ENCODE measurements at places on chromosomes 5 and 9.

- DNase-seq: peak; percentile 62
- H3K4me1 ChIP-seq: peaks cover 36% of the 10 kb centered on the region
Observed at GRCh38 chr9:131275332-131276093, 797 bp downstream of the FAM78A start.

DNA sequence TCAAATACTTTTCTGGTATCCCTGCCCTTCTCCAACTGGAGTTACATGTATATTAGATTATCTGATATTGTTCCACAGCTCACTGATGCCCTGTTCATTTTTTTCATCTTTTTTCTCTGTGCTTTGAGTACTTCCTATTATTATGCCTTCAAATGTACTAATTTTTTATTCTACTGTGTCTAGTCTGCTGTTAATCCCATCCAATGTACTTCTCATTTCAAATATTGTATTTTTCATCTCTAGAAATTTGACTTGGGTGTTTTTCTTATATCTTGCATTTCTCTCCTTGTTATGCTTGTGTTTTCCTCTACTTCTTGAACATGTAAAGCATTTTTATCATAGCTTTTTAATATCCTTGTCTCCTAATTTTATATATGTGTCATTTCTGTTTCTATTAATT is 41.6 kb upstream of the MYOT start:
- H3K4me1 ChIP-seq: no peaks in the 10 kb centered on the region
- H3K27ac ChIP-seq: no peak overlapping the region
- no peak for DNase-seq
- H3K4me3 ChIP-seq: no peak overlapping the region
- peaks cover 6% of the 10 kb centered on the region for H3K27me3 ChIP-seq

- DNase-seq: no peak
- H3K4me1 ChIP-seq: peaks cover 2% of the 10 kb centered on the region
- no peak overlapping the region for H3K4me3 ChIP-seq
- no peaks in the 10 kb centered on the region for H3K36me3 ChIP-seq
- H3K27ac ChIP-seq: no peak overlapping the region
Observed at GRCh38 chr9:113687680-113688371, 188.3 kb upstream of the ZNF618 start.

DNA sequence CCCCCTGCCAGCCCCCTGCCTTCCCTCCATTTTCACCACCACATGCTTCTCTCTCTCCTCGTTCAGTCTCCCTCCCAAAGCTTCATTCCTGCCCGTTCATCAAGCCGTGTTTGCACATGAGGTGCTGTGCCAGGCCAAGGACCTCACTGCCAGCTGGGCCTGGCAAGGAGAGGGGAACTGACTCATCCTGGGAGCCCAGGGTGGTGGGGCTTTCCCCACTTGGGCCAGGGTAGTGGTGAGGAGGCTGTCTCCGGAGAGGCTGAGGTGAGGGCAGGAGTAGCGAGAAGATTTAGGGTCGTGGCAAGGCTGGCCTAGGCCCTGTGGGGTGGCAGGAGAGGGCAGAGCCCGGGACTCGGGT is 30.4 kb upstream of the NOTCH1 start:
- no peak for DNase-seq
- H3K4me1 ChIP-seq: peaks cover 17% of the 10 kb centered on the region
- H3K4me3 ChIP-seq: no peak overlapping the region
- H3K27ac ChIP-seq: peak overlapping the region; percentile 6
- peaks cover 4% of the 10 kb centered on the region for H3K27me3 ChIP-seq
- no peaks in the 10 kb centered on the region for H3K36me3 ChIP-seq

- no peak overlapping the region for H3K4me3 ChIP-seq
- no peaks in the 10 kb centered on the region for H3K4me1 ChIP-seq
- H3K36me3 ChIP-seq: no peaks in the 10 kb centered on the region
- DNase-seq: no peak
- no peak overlapping the region for H3K27ac ChIP-seq
Observed at GRCh38 chr5:119876522-119876921, 247.2 kb downstream of the FAM170A start.

DNA sequence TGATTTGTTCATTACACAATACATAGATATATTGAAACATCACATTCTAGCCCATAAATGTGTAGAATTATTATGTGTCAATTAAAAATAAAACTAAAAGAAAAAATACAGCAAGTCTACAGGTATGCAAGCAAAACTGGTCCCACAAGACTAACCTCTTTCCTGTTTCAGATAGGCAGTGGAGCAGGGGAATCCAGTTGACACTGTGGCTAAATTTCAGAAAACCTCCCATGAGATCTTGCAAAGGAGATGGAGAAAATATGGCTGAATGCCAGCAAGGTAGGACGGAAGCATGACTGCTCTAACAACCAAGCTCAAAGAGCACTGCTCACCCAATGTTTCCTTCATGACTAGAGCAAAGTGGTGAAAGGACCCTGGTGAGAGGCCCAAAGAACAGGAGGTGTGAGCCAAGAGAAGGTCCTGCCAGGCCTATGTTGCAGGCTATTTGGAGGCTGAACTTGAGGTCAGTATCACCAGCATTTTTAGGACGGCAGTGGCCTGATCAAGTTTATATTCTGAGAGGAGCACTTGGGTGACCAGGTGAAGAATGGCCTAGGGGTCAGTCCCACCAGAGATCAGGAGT is 1.1 kb upstream of the SH3TC2 start:
- H3K36me3 ChIP-seq: no peaks in the 10 kb centered on the region
- H3K4me3 ChIP-seq: no peak overlapping the region
- H3K4me1 ChIP-seq: no peaks in the 10 kb centered on the region
- no peak overlapping the region for H3K27ac ChIP-seq
- no peak for DNase-seq

Measured in activated CD8-positive, alpha-beta memory T cell treated with anti-CD3 and anti-CD28 coated beads, Interleukin-2, amount 10 ng/mL, durations not matched to agents 7 days and 5 days (primary cell).